Stimulated activated CD8-positive, alpha-beta memory T cell treated with anti-CD3 and anti-CD28 coated beads, Interleukin-7, amount 100 ng/mL, for 1 hour (primary cell): ENCODE measurements at places on chromosomes 1 and 21.

- DNase-seq = no peak
Measured at GRCh38 chr1:6779089-6779805, 6.0 kb upstream of the CAMTA1 start.

DNA sequence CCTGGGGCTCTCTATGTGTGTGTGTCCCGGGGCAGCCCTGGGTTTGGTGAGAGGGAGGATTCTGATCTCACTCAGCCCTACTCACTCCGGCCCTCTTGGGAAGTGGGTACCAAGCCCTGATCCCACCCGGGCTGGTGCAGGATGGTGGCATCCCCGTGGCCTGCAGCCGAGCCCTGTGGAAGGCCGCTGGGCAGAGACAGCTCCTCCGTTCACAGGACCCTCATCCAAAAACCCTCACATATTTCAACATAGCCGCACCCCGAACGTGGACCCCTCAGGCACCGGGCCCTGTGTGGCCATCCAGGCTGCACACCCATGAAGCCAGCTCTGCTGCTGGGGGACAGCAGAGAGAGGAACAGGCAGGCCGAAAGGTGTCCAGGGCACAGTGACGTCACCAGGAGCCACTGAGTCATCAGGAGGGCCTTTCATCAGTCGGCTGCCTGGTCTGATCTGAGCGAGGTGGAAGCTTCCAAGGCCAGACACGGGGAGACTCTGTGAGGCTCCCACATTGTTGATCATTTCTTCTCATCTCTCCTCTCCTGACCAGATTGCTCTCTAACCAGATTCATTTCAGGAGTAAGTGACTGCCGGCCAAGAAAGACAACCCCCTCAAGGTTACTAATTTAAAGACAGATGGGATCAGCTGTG, 16.2 kb upstream of the GPR157 start:
- DNase-seq = no peak

- no peak for DNase-seq
Measured at GRCh38 chr1:27588256-27589232, 15.4 kb downstream of the AHDC1 start.

DNA sequence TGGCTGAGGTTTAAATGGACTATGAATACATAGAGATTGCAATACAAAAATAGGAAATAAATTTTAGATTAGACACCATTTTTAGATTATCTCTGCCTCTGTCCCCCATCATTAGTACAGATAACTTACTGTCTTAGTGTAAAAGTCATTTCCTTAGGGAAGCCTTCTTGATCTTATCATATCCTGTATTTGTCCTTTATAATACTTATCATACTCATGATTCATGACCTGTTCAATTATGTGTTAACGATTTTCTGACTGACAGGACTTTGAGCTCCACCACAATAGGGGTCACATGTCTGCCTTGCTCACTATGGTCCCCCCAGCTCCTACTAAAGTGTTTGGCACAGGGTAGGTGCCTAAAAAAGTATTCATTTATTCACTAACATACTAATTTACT, 14.6 kb downstream of the TEX38 start:
- DNase-seq = no peak

- no peak for DNase-seq
Measured at GRCh38 chr1:36641776-36642175, 159.1 kb upstream of the CSF3R start.

DNA sequence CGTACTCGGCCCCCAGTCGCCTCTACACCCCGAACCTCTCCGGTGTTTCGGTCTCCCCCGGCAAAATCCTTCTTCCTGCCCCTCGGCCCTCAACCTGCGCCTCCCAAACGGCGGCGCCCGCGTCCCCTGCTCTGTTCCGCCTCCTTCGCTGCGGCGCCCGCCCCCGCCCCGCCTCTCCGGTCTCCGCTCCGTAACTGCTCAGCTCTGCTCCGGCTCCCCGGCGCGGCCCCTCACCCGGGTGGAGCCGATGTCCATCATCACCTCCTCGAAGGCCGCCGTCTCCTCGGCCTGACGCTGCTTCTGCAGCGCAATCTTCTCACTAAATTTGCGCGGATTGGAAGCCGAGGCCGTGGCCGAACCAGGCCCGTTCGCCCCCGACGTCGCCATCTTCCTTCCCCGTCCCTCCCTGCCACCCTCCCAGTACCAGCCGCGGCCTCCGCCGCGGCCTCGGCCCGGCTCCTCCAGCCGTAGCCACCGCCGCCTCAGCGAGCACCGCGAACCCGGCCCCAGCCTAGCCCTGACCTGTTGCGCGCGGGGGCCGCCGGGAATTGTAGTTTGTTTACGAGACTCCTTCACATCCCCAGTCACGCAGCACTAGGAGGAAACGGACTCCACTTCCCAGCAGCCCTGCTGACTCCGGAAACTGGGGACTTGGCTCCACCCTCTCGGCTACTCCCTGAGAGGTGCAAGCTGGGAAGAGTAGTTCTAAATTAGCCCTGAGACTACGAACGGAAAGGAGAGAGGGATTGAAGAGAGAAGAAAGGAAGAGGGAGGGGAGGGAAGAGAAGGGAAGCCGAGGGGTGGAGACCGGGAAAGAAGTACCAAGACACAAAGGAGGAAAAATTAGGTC, at the start of gene CRTC2:
Gene CRTC2 (minus strand): TSS at position 502 of the 850 bp plus-strand sequence. CDS start 115 bp downstream, at position 387.
- DNase-seq = peak; percentile 93

GRCh38 chr1:18411820-18412641, 68.7 kb upstream of the KLHDC7A start:
- DNase-seq = no peak

GRCh38 chr1:221087919-221088318, 208.7 kb downstream of the HLX start:
- DNase-seq = no peak

GRCh38 chr1:233114159-233114558, 163.7 kb downstream of the NTPCR start:
- DNase-seq = no peak

- DNase-seq = no peak
Measured at GRCh38 chr21:44334329-44335030, 4.7 kb downstream of the CFAP410 start.

- DNase-seq = no peak
Measured at GRCh38 chr21:44740742-44741141, 29.4 kb upstream of the TSPEAR start.

- no peak for DNase-seq
Measured at GRCh38 chr1:102742426-102742825, 365.9 kb downstream of the COL11A1 start.

GRCh38 chr1:234975122-234975940, 153.3 kb downstream of the TOMM20 start:
- DNase-seq = no peak

DNA sequence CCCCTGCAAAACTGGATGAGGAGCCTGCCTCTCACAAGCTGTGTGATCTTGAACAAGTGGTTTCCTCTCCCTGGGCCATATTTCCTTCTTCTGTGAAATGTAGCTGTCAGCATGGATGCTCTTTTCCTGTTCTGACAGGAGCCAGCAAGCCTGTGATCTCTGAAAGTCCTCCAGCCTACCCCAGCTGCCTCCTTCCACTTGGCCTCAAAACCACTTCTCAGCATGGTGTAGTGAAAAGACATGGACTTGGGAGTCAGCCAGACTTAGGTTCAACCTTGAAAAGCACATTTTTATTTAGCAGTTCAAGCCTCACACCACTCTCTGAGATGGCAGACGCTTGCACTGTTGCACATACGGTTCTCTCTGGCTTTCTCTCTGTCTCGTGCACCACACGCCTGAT, 292.9 kb upstream of the DUSP10 start:
- no peak for DNase-seq

GRCh38 chr1:23551849-23552248, 7.5 kb downstream of the ID3 start:
- DNase-seq = no peak

- no peak for DNase-seq
Measured at GRCh38 chr1:161200421-161200991, 1.7 kb upstream of the ADAMTS4 start.

DNA sequence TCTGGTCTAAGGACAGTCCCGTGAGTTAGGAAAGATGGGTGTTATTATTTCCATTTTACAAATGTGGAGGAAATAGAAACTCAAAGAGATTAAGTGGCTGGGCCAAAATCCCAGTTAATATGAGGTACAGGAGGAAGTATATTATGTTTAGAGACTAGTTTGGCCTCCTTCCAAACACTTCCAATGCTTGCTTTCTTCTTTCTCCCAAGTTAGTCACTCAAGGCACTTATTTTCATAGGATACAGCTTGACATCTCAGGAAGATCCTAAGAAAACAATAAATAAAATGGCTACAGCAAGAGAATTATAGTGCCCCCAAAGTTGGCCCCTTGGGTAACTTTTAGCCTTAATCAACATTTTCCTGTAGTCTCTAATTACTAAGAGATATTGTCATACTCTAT, 47.5 kb upstream of the IPO9 start:
- no peak for DNase-seq

DNA sequence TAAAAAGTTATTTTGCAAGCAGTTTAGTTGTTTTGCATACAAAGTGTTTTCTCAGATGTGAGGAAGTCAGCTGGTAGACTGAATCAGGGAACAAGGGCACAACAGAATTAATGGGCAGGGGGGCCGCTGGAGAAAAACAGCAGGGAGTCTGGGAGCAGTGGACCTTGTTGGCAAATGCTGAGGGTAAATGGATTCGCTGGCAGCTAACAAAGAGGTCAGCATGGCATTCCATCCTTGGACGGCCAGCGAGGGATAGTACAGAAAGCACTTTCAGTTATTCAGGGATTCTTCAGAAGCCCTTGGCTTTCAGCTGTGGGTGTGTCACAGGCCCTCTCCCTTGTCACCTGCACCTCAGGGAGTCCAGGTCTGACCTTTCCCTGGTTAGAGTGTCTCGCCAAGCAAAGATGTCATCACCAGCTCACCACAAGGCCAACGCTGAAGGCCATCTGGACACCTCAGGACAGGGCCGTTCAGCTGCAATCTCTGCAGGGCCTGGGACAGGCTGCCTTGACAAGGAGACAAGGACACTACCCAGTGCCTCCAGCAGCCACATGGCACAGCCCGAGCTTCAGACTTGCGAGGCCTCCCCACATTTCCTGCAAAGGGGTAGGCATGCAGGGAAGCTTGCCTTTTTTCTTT, 90.4 kb downstream of the KCNN3 start:
- DNase-seq = no peak

- no peak for DNase-seq
Measured at GRCh38 chr1:156160000-156160742, 6.8 kb downstream of the SEMA4A start.

GRCh38 chr1:99577313-99577712, 68.6 kb upstream of the PALMD start:
- DNase-seq = no peak

GRCh38 chr1:59436637-59437036, 139.7 kb downstream of the FGGY start:
- DNase-seq = no peak

GRCh38 chr1:64470665-64471217, 812 bp downstream of the CACHD1 start:
- no peak for DNase-seq

- DNase-seq = no peak
Measured at GRCh38 chr1:15958793-15959192, 17.1 kb downstream of the ZBTB17 start.

- no peak for DNase-seq
Measured at GRCh38 chr1:7373876-7374562, 397.1 kb upstream of the VAMP3 start.

DNA sequence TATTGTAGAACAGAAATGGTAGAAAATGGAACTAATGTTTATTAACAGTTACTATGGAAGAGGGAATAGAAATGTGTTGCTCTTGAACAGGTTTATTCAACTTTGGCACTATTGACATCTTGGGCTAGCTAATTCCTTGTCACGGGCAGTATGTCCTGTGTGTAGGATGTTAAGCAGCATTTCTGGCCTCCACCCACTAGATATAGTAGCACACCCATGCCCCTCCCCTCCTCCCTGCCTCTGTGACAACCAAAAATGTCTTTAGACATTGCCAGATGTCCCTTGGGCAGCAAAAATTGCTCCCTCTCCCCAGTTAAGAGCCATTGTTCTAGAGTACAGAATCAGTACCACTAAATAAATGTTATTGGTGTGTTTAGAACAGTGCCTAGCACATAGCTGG, 91.4 kb upstream of the TPTE start:
- no peak for DNase-seq

GRCh38 chr1:4830707-4831106, 176.3 kb downstream of the AJAP1 start:
- DNase-seq = no peak

- no peak for DNase-seq
Measured at GRCh38 chr1:159352436-159352835, 50.3 kb downstream of the FCER1A start.

DNA sequence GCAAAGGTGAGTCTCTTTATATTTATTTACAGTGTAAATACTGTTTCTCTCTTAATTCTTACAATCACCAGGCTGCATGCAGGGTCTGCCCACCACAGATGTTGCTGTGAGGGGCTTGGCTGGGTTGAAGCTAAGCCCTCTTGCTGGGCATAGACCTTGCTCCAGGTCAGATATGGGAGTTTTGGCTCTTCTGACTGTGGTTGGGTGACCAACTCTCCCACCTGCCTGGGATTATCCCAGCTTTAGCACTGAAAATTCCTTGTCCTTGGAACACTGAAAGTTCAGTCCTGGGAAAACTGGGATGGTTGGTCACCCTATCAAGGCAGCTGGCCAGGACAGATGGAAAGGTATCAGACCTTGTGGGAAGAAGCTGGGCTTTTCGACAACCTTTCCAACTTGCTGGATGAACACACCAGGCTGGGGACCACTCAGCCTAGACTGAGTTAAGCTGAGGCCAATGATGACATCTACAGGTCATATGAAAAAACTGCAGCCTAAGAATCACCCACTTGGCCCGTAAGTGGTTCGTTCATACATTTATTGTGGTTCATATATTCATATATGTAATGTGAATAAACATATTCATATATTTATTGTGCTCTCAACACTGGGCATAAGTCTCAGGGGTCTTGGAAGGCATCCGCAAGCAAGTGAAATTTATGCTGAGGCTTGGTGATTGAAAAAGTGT, 26.6 kb upstream of the HPDL start:
- DNase-seq = no peak

GRCh38 chr1:166900987-166901386, 24.9 kb upstream of the TADA1 start:
- no peak for DNase-seq

DNA sequence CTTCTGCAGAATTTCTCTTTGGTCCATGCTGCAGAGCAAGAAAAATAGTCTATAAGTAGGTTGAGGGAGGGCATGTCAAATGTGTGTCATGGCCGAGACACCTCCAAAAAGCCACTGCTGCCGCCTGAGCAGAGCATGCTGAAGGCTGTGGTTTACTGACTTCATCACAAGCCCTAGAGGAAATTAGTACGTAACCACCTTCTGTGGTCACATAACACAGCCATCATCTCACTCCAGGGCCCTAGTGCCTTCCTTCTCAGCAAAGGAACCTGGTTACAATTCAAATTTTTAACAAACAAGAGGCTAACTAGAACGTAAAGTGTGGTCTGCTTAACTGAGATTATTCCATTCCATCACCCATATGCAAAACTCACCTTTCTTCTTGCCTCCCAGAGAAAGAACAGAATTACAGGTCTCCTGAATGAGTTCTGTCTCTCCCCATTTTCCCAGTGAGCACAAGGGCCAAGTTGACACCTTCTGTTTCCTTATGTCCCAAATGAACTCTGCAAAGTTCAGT, at the start of gene PTPN22:
Gene PTPN22 (minus strand): TSS at position 116 of the 517 bp plus-strand sequence.
- DNase-seq = peak; percentile 54

- no peak for DNase-seq
Measured at GRCh38 chr1:30385246-30385995, 338.0 kb downstream of the MATN1 start.

GRCh38 chr1:224497714-224498573, 63.3 kb upstream of the WDR26 start:
- DNase-seq = peak; percentile 4

- DNase-seq = no peak
Measured at GRCh38 chr1:41784531-41785274, 134.0 kb downstream of the HIVEP3 start.

- DNase-seq = no peak
Measured at GRCh38 chr1:5751833-5752745, 240.1 kb downstream of the NPHP4 start.

- DNase-seq = no peak
Measured at GRCh38 chr1:28066393-28067154, 21.8 kb downstream of the EYA3 start.
